Motor neuron (in vitro differentiated cells): ENCODE measurements at places on chromosomes 7 and 10. TPM values are rescaled to one million over a fixed set of nuclear protein-coding genes. Genes with fewer than 3 reads are reported as not detected.

Gene FXYD4
- not detected in 2 replicates for total RNA-seq

Gene FKBP6
- 0.47 and 0.58 TPM in 2 replicates for total RNA-seq

Gene GPRIN2
- total RNA-seq: 2.2 and 2.8 TPM in 2 replicates

Gene ANKRD30A
- 0.07 and 0.14 TPM in 2 replicates for total RNA-seq

Gene PLA2G12B
- 0.24 TPM in 1 of 2 replicates, not detected in the other for total RNA-seq

Gene LRRD1
- 0.40 and 1.1 TPM in 2 replicates for total RNA-seq

Gene RPA3
- 49.7 and 51.5 TPM in 2 replicates for total RNA-seq

Gene TMEM236
- total RNA-seq: 0.20 and 0.43 TPM in 2 replicates

Gene LHFPL3
- total RNA-seq: 3.5 TPM in 2 replicates

DNA sequence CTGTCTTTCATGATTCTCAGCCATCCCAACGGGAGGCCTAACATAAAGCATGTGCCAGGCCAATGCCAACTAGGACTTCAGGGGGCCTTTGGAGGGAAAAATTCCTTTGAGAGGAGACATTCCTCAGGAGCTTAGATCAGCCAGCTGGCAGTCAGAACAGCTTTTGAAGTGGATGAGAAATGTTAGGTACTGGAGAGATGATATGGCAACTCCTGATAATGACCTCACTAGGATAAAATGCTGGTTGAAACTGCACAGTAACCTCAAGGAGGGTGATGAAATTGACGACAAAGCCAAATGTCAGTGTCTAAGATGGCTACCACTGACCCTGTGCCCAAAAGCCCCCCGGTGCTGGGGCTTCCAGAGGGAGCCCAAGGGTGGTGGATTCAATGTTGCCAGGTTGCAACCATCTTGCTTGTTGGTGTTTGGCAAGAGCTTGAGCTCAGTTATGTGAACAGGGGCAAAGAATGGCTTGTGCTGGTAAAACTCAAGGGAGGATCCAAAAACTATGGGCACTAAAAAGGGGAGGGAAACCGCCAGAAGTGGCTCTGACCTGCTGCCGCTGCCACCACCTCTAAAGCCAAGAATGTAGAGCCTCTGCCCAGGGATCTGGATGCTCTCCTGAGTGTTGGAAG lies 121.2 kb downstream of the UBE2H start:
- ATAC-seq: peak; percentile 81

- no peak for ATAC-seq
These were observed 71.8 kb upstream of the LOXL4 start for GRCh38 chr10:98339799-98340198.

DNA sequence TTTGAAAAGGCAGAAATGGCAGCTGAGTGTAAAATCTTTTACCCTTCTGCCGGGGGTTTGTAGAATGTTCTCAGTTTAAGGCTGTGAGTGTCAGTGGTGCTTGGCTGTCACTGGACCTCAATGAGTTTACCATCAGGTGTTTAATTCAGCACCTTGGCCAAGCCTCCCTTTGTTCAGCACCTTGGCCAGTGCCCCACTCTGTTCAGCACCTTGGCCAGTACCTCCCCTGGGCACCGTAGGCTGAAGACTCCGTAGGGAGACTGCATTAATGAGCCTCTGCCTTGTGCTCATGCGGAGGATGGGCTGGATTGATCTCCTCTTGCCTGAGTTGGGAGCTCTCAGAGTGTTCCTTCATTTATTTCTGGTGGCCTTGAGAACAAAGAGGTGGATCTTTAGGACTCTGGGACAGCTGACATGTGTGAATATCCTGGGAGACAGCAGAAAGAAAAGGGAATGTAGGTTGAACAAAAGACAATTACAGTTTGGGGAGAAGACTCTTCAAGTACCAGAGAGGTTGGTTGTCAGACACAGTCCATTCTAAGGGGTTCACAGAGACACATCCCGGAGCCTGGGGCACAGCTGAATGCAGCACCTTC lies 1.6 kb downstream of the FAM24A start:
- ATAC-seq: peak; percentile 93

DNA sequence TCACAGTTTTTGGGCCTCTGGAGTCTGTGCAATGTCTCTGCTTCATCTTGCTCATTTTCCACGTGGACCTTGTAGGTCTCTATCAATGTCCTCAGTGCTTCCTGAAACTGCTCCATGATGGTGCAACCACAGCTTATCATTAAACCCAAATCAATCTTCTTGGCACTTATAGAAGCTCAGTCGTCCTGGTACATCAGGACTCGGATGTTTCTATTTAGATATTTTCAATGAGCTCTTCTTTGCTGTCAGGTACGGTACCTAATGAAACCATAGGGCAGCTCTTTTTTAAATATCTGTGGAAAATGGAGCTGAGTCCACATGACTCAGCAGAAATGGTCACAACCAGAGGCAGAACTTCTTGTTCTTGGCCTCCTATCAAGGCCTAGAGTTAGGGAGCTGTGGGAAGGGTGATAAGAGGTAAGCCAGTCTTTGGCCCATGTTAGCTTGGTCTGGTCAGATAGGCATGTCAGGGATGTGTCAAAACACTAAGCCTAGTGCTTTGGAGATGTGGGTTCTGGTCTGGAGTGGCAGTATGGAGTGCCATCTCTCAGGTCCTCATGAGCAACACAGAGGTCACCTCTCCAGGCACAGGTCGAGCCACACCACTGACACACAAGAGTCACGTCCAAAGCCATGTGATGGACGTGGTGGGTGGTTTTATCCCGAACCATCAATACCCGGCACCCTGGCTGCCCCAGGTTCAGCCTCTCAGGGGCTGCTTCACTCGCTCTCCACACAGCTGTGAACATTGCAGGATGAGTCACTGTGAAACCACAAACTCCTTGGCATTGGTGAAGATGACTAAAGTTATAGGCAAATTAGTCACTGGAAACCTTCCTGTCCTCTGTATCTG lies 87.0 kb downstream of the TBXAS1 start:
- ATAC-seq: peak; percentile 100

- no peak for ATAC-seq
These were observed 187.3 kb upstream of the PRSS58 start for GRCh38 chr7:142445019-142445686.

- no peak for ATAC-seq
These were observed 41.9 kb downstream of the AGK start for GRCh38 chr7:141593134-141593533.

DNA sequence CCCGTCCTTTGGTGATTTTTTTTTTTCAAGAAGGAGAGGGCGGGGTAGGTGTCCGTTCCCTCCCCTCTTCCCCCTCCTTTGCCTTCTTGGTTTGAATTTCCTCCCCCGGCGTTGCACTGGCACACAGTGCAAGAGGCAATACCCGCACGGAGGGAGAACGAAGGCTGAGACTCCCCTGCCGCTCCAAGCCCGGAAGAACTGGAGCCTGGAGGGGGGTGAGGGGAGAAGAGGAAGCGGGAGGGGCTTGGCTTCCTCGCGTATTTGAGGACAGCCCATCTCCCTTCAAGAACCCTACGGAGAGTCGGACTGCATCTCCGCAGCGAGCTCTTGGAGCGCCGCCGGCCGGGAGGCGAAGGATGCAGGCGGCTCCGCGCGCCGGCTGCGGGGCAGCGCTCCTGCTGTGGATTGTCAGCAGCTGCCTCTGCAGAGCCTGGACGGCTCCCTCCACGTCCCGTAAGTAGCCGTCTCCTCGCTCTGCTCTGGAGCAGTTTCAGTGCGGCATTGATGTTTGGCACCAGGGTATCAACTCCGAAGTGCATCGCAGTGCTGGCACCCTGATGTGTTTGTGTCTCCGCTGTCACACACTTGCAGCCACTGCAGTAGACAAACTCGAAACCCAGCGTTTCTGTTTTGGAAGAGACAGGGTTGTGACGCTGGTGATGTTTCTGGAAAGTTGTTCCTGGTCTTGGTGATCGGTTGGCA lies at the start of gene CNTNAP2:
CNTNAP2 (plus strand) TSS at position 281 of the 702 bp plus-strand sequence; CDS start at position 357, 76 bp downstream.
- peak; percentile 72 for ATAC-seq

- no peak for ATAC-seq
These were observed 26.7 kb downstream of the GLI3 start for GRCh38 chr7:42210333-42210732.

- no peak for ATAC-seq
These were observed 247.8 kb upstream of the AOAH start for GRCh38 chr7:36972140-36972518.

GRCh38 chr7:84801396-84801795 lies 385.5 kb downstream of the SEMA3D start:
- no peak for ATAC-seq

DNA sequence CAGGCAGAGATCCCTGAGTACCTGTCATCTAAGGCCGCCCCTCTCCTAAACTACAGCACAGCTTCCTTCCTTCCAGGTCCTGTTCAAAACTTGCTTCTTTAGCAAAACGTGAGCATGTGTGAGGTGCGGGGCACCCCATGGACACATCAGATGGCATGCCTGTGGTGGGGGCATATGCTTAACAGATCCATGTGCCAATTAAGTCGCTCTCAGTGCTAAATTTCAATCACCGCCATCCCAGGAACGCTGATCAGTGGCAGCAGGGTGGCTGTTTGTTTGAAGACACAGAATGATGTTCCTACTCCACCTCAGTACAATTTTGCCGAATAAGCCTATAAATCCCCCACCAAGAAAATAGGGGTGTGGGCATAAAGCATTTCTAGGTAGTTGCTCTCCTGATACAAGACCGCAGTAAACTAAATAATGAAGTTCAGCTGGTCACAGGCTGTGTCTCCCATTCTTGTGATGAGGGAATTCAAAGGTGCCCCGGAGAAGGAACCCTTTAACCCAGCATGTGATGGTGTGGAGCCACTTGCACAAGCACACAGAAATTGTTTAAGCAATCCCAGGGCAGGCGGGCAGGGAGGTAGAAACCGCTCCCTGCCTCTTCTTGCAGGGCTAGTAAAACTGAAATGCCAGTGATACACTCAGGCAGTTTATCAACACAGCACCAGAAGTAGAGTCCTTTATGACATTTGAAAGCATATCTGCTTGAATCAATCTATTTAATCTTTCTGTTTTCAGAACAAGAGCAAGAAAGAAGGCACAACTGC lies 205.7 kb downstream of the SORCS1 start:
- no peak for ATAC-seq

DNA sequence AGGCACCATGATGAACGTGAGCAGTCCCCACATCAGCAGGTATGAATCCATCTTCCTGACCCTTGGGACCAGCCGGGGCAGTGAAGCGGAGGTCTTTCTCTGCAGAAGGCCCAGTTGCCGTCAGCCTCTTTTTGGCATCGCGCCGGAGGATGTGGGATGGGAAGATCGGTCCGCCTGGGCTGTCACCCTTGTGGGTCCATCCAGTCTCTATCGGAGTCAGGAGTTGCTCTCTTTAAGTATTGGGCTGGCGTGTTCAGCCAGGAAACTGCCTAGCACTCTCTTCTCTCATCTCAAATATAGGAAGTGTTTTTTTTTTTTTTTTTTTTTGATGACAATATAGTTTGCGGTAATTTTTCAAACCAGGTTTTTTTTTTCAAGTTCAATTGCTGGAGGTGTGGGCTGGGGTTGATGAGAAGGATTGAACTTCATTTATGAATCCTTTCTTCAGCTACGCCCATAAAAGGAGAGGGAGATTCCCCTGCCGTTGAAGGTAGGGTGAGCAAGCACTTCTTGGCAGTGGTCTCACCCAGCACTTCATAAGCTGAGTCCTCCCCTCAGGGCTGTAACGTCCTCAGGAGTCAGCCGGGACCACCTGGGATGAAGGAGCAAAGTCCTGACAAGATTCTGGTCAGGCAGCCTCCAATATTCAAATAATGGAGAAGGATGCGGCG lies at the start of gene IL2RA:
IL2RA (minus strand) TSS at position 267 of the 671 bp plus-strand sequence; CDS start at position 51, 216 bp downstream.
- ATAC-seq: no peak

- peak; percentile 88 for ATAC-seq
These were observed 115.2 kb upstream of the PITRM1 start for GRCh38 chr10:3287572-3288445.

GRCh38 chr7:1307828-1308227 lies 75.2 kb downstream of the UNCX start:
- no peak for ATAC-seq

- ATAC-seq: no peak
These were observed 207.8 kb upstream of the ETV1 start for GRCh38 chr7:14197280-14197679.

DNA sequence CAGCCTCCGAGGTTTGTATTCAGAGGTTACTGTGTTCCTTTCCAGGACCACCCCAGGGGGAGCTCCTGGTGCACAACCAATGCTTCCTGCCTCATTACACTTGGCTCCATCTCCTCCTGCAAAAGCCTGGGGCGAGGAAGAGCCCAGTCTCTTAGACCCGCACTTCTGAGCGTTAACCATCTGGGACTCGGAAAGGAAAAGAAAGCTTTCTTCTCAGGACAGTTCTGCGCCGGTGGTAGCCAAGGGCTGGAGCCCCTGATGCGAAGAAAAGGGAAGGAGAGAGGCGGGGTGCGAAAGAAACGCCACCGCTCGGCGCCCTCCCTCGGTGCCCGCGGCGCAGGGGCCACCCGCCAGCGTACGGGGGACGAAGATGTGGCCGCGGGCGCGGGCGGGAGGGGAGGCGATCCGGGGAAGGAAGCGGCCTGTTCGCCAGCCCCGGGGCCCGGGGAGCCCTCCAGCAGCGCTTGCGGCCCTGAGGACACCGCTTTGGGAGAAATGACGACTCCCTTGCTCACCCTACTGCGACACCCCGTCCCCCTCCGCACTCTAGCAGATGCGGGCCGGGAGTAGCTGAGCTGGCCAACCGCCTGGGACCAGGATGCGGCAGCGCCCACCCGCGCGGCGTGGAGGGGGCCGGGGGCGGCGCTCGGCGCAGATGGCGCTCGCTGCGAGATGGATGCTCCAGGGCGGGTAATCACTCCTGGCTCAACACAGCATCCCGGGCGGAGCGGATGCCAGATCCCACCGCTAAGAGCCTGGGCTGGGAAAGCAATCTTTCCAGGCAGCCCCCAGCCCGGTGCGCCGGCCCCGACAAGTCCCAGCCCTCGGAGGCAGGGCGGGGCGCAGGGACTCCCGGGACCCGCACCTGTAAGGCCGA lies 1.3 kb downstream of the NRCAM start:
- ATAC-seq: peak; percentile 35

- no peak for ATAC-seq
These were observed 37.2 kb downstream of the MKLN1 start for GRCh38 chr7:131364767-131365344.

- ATAC-seq: no peak
These were observed 54.0 kb upstream of the KCNIP2 start for GRCh38 chr10:101897633-101898032.

DNA sequence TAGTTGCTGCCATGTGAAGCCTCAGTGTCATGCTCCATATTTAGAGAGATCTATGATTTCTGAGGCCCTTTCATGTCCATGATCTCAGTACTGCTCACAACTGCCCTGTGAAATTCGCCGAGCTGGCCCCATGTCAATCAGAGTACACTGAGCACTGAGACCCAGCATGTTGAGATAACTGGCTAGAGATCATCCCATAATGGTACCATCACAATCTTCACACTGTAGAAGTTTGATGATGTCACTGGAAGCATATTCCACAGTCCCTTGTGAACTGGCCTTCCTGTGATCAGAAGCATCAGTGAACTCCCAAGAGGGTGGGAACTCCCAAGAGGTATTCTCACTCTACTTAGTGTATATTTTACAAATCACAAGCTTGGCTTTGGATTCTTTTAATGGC lies 116.0 kb downstream of the EGFR start:
- no peak for ATAC-seq

DNA sequence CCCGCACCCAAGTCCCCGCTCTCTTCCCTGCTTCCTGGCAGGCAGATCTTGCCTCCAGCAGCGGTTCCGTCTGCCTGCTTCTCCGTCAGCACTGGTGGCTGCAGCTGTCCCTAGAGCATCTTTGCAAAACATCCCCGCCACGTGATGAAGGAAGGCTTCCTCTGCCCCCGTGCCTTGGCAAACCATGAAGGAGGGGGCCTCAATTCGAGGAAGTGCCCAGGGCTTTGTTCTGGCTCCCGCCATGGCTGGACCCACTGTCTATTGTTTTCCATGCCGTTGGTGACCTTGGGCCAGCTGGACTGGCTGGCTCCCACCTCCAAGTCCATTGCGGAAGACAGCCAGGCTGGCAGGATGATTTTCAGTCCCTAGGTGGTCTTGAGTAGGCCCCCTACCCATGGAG lies 13.2 kb upstream of the AQP1 start:
- ATAC-seq: no peak
